ENCODE measurements at places on chromosomes 3 and 15. TPM values are rescaled to one million over a fixed set of nuclear protein-coding genes. Genes with fewer than 3 reads are reported as not detected.

DNA sequence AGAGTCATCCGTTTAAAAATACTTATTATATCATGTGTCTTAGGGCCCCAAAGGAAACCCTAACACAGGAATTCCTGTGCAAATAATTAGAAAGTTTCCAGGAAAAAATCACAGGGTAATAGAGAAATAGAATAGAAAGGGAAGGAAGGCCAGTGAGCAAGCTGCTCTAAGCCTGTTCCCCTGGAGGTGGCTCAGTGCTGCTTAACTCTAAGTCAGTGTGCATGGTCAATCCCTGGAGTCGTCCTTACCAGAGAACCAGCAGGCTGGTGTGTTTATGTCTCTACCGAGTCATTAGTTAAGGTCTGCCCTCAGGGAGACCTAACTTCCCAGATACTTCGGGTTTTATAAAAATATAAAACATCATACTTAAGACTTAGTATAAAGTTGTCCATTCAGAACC is 21.0 kb upstream of the MCF2L2 start:
- no peaks in the 10 kb centered on the region for H3K4me1 ChIP-seq
- no peak overlapping the region for H3K4me3 ChIP-seq
- DNase-seq: no peak
- peaks cover 5% of the 10 kb centered on the region for H3K27me3 ChIP-seq

DNA sequence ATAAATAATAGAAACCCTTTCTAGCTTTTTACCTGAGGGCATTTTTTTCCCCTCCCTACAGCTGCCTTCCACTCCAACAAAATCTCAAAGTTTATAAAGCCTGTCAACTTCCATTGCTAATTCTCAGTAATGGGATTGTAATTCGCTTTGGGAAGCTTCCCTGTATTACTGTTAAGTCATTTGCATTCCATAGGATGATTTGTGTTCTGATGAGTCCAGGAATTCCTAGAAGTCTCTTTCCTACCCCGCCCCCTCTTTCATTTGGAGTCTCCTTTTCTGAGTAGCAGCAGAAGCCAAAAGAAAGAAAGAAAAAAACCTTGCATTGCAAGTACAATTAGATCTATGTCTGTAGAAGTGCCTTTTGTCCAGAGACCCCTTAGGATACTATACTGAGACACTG is 1033.3 kb downstream of the IGSF11 start:
- H3K4me3 ChIP-seq: no peak overlapping the region
- H3K27ac ChIP-seq: no peak overlapping the region
- H3K4me1 ChIP-seq: no peaks in the 10 kb centered on the region
- no peaks in the 10 kb centered on the region for H3K36me3 ChIP-seq
- no peaks in the 10 kb centered on the region for H3K27me3 ChIP-seq

DNA sequence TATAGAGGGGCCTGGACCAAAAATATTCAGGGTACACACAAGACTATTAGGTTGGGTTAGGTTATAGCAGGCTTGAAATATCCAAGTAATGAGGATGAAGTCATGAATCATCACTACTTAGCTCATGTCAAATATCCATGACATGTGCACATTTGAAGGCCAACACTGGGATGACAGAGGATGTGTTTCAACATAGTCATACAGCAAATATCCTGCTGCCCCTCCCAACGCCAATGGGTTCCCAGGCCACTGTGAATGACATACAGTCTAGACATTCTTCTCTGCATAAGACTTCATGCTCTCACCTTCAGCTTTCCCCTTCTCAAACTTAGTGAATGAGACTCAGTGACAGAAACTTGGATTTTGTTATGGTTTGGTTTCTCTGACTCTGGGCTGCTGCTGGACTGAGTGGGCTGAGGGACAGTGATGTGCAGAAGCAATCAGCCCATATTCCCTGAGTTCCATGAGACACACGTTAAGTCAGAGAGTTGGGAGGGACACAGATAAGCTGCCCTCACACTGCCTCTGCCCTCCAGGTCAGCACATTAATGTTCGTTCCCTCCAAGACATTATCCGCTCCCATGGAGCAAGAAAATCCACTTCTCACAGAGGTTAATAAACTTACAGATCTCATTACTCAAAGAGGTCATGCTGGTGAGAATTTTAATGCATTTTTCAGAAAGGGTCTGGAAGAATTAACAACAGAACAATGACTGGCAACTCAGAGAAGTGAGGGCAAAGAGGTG is 15.4 kb downstream of the HOMER2 start:
- DNase-seq: no peak
- H3K4me3 ChIP-seq: no peak overlapping the region
- peaks cover 1% of the 10 kb centered on the region for H3K27me3 ChIP-seq
- no peaks in the 10 kb centered on the region for H3K4me1 ChIP-seq
- no peak overlapping the region for H3K27ac ChIP-seq
- no peaks in the 10 kb centered on the region for H3K36me3 ChIP-seq

DNA sequence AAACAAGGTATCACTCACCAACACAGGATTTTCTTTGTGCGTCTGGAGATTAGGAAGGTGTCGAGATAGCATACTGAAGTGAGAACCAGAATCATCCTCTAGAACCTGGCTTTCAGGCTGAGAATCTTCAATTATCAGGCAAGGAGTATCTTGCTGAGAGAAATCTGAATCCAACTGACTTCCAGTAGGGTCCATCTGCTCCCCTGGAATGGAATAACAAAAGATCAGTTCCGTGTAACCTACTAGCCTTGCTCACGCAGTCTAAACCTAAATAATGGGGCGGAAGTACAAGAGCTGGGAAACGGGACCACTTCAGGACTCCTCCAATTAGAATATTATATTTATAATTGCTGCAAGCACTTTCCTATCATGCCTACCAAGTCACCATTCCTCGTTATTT is 690 bp downstream of the TP53BP1 start:
- H3K4me1 ChIP-seq: peaks cover 3% of the 10 kb centered on the region
- H3K36me3 ChIP-seq: peaks cover 3% of the 10 kb centered on the region
- no peak for DNase-seq
- H3K4me3 ChIP-seq: peak overlapping the region; percentile 88
- no peaks in the 10 kb centered on the region for H3K27me3 ChIP-seq

GRCh38 chr3:156290924-156291271 is 170.5 kb downstream of the KCNAB1 start:
- no peak for DNase-seq
- H3K27ac ChIP-seq: no peak overlapping the region
- peaks cover 23% of the 10 kb centered on the region for H3K27me3 ChIP-seq

- no peaks in the 10 kb centered on the region for H3K36me3 ChIP-seq
- no peak overlapping the region for H3K27ac ChIP-seq
- no peaks in the 10 kb centered on the region for H3K27me3 ChIP-seq
- DNase-seq: no peak
Measured at GRCh38 chr3:42061713-42062380, 29.3 kb upstream of the TRAK1 start.

DNA sequence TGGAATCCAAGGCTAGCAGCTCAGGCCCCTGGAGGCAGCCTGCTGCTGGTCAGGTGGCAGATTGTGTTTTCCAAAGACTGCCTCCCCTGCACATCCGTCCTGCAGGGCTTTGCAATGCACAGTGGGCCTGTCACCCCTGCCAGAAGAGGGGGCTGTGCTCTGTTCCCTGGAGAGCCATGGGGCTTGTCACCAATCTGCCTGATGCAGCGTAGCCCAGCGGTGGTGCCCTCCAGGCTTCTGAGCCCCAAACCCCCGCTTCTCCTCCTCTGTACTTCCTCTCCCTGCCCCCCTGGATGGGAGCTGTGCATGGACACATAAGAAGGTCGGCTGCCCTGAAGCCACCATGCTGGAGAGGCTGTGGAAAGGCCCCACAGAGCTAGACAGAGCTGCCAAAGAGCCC is 10.0 kb upstream of the PLXNA1 start:
- no peaks in the 10 kb centered on the region for H3K4me1 ChIP-seq
- no peaks in the 10 kb centered on the region for H3K27me3 ChIP-seq
- no peaks in the 10 kb centered on the region for H3K36me3 ChIP-seq
- DNase-seq: no peak
- no peak overlapping the region for H3K4me3 ChIP-seq
- H3K27ac ChIP-seq: no peak overlapping the region

Gene SAMMSON
- total RNA-seq: not detected

Gene ADIPOQ
- not detected for total RNA-seq

GRCh38 chr15:31300208-31300661 is 26.4 kb upstream of the KLF13 start:
- peaks cover 11% of the 10 kb centered on the region for H3K4me1 ChIP-seq
- no peak overlapping the region for H3K4me3 ChIP-seq
- H3K27me3 ChIP-seq: no peaks in the 10 kb centered on the region
- no peak for DNase-seq
- H3K36me3 ChIP-seq: no peaks in the 10 kb centered on the region
- no peak overlapping the region for H3K27ac ChIP-seq

DNA sequence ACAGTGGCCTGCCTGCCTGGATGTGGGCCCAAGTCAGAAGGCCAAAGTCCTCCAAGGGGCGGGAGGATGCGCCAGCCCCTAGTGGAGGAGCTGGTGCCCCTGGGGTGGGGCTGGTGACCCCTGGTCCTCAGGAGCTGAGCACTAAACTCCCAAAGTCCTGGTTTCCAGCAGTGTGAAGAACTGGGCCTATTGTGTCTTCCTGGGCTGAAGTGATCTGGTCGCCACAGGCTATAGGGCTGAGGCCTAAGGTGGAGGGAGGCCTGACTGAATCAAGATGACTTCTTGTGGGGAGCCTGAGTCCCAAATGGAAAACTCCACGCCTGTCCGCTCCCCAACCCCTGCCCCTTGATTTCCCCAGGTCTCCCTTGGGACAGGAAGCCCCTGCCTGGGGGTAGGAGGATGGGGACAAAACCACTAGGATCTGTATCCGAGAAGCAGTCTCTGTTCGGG is 753 bp upstream of the FES start:
- no peak for DNase-seq
- peaks cover under 1% of the 10 kb centered on the region for H3K36me3 ChIP-seq
- no peak overlapping the region for H3K4me3 ChIP-seq
- no peaks in the 10 kb centered on the region for H3K27me3 ChIP-seq
- peak overlapping the region; percentile 57 for H3K27ac ChIP-seq

DNA sequence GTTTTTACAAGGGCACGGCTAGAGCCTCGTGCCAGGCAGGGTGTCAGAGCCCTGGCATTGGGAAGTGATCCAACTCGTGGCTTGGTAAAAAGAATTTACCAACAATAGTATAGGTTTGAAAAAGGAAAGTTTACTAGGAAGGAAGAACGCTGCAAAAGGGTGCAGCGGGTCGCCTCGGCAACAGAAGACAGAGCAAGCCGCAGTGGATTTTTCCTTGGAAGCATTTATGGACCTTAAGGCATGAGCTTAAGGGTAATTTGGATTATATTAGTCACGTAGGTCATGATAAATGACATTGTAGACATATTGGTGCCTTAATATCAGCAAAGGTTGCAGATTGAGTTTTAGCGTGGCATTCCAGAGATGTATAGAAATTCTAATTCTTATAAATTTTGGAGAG is 163.4 kb upstream of the PPP2R3A start:
- H3K27ac ChIP-seq: no peak overlapping the region
- H3K36me3 ChIP-seq: no peaks in the 10 kb centered on the region
- H3K4me3 ChIP-seq: no peak overlapping the region
- H3K27me3 ChIP-seq: no peaks in the 10 kb centered on the region
- H3K4me1 ChIP-seq: no peaks in the 10 kb centered on the region

Measured in GM12878 (cell line).